ENCODE measurements at places on chromosomes 12 and 14.

- DNase-seq = no peak
Measured at GRCh38 chr12:130009961-130010360, 106.1 kb upstream of the TMEM132D start.

GRCh38 chr14:75205591-75205990 lies 29.2 kb upstream of the TMED10 start:
- peak; percentile 58 for DNase-seq

DNA sequence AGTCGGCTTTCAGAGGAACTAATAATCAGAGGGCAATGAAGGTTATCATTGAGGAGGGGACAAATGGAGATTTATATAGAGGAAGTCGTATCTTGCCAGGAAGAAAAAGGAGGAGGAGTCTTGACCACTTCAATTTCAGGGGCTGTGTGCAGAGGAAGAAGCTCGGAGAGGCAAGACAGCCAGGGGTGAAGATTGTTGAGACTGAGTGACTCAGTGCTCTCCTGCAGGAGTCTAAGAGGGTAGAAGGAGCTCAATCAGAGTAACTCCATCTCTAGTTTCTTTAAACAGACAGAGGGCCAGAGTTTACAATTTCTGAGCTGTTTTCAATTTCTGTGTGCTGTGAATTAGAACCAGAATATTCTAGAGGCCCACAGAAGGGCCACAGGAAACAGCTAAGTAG lies 439.3 kb upstream of the PRICKLE1 start:
- no peak for DNase-seq

- no peak for DNase-seq
Measured at GRCh38 chr12:120000556-120000955, 11.5 kb downstream of the BICDL1 start.

GRCh38 chr12:108642269-108642870 lies 8.7 kb upstream of the SELPLG start:
- no peak for DNase-seq

GRCh38 chr14:88895116-88895515 lies 70.7 kb downstream of the TTC8 start:
- no peak for DNase-seq

DNA sequence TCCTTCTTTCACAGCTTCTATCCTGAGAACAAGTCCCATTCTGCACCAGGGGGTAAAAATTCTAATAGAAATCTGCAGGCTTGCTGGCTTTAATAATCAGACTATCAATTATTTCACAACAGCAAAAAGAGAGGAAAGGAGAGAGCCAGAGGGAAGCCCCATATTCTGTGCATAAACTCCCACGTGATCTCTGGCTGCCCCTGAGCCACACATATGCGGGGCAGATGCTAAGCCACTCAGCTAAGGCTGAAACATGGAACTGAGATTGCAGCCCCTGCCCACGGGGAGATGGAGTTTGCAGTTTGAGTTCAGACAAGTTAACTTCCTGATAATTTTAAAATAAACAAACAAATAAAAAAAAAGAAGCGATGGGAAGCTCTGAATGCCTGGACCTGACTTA lies 254.4 kb upstream of the CCDC196 start:
- DNase-seq = no peak

GRCh38 chr12:57270966-57271470 lies 20.0 kb upstream of the STAC3 start:
- DNase-seq = no peak

DNA sequence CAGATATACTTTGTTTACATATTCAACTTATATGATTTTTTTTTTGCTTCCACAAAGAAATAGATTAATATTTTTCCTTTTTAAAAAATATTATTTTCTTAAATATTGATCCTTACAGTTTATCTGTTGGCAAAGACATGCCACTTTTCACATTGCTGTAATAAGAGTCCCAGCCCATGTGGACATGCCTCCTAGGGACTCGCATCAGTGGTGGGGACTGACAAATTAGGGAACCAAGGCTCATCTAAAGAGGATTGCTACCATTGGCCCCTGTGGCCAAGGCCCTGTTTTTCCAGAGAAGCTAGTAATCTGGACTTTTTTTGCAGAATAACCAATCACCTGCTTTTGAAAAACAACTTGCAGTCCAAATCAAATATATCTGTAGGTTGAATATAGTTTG lies 27.8 kb upstream of the BMAL2 start:
- no peak for DNase-seq

DNA sequence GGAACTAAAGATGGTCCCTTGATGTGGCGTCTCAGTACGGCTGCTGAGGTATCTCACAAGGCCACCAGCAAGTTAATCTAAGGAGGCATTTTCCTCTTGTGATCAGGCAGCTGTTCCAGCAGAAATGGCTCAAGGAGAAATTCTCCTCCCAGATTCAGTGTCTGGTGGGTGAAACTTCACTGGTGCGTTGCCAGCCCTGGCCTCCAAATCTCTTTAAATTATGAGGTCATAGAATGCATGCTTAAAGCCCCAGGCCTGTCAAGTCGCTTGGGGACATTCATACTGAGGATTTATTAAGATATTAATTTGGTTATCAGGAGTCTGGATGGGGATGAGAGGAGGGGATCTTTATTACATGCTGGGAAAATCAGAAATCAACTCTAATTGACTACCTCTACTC lies 72.9 kb downstream of the PPP2R5C start:
- no peak for DNase-seq

Data from pulmonary artery endothelial cell (primary cell).